ENCODE measurements at places on chromosomes 7 and 10. TPM values are rescaled to one million over a fixed set of nuclear protein-coding genes. Genes with fewer than 3 reads are reported as not detected.

MYPN gene
- total RNA-seq = not detected

SLC29A4 gene
- total RNA-seq = 1.6 TPM

TBC1D12 gene
- total RNA-seq = 0.70 TPM

PLEKHS1 gene
- not detected for total RNA-seq

ABCC2 gene
- 0.70 TPM for total RNA-seq

DEPP1 gene
- total RNA-seq = 0.12 TPM
